ENCODE measurements at places on chromosomes 5 and 9. TPM values are rescaled to one million over a fixed set of nuclear protein-coding genes. Genes with fewer than 3 reads are reported as not detected.

DNA sequence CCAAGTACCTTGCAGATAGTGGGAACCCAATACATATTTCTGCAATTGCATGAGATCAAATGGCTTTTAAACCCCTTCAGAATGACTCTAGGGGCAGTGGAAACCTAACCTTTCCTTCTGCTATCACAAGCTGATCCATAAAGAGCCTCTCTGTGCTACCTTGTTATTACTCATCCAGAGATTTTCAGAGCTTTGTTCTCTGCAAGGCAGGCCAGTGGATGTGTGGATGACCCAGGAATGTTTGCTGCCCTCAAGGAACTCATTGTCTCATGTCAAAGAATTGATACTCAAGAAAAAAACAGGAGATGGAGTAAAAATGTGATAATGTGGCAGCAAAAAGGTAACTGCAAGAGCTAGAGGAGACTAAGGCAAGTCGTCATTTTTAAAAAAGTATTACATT lies 164.1 kb downstream of the HMHB1 start:
- H3K4me1 ChIP-seq, result no peaks in the 10 kb centered on the region
- no peak overlapping the region for H3K4me3 ChIP-seq

DNA sequence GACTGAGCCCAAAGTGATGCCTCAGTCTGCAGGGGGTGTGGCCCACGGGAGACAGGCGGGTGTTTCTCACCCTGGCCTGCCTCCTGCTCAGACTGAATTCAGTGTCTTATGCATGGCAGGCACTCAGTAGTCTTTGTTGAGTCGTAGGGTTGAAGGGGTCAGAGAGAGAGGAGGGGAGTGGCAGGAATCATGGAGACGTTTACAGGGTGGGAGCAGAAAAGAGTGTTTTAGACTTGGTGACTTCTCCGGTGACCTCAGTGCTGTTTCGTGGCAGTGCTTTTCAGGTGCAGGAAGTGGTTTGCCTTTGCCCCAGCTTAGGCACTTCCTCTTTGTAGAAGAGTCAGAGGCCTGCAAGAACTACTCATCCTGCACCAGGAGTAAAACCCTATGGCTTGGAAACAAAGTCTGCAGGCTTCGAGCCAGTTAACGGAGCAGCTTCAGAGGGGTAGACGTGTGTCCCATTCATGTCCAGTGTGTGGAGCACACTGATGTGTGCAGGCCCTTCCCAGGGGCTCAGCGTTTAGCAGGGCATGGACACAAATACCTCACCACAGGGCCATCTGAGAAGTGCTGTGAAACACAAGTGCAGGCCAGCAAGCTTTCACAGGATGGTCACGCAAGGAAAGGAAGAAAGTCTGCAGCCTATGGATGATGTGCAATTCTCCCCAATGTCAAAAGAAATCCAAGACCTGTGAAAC lies 24.5 kb upstream of the SEMA4D start:
- no peak for DNase-seq
- no peaks in the 10 kb centered on the region for H3K36me3 ChIP-seq
- no peaks in the 10 kb centered on the region for H3K27me3 ChIP-seq
- H3K4me1 ChIP-seq, result no peaks in the 10 kb centered on the region

GRCh38 chr5:97297063-97297703 lies 114.1 kb upstream of the RIOK2 start:
- H3K4me1 ChIP-seq, result no peaks in the 10 kb centered on the region
- no peaks in the 10 kb centered on the region for H3K27me3 ChIP-seq
- H3K4me3 ChIP-seq, result no peak overlapping the region
- DNase-seq, result no peak

Gene STPG3
- not detected for polyA plus RNA-seq

Gene DRD1
- 0.42 TPM for polyA plus RNA-seq

Gene FSTL4
- 0.22 TPM for polyA plus RNA-seq
